NCI-H510A (cell line): ENCODE measurements at places on chromosomes 1 and 21.

- DNase-seq: no peak
Observed at GRCh38 chr1:10662824-10663677, 133.4 kb downstream of the CASZ1 start.

- DNase-seq: no peak
Observed at GRCh38 chr1:87833166-87833565, 504.5 kb downstream of the LMO4 start.

GRCh38 chr1:116123837-116124533 lies 12.8 kb downstream of the MAB21L3 start:
- DNase-seq: no peak

- DNase-seq: no peak
Observed at GRCh38 chr21:28975397-28975796, 17.3 kb downstream of the LTN1 start.

DNA sequence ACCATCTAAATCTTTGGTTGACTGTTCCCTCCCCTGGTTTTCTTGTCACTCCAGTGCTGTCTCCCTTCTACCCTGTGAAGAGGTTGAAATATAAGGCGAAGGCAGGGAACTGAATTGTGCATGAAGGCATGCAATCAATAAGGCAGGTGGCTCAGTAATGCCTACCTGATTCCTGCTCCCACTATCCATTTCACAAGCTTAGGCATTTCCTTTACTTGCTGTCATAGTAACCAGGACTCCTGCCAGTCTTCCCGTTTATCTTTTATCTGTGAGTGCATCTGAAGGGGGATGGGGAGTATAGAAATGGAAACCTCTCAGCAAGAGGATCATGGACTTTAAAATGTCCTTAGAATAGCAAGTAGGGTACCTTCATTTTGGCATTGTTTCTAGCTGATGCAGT lies 40.5 kb downstream of the MRPS6 start:
- DNase-seq: no peak

DNA sequence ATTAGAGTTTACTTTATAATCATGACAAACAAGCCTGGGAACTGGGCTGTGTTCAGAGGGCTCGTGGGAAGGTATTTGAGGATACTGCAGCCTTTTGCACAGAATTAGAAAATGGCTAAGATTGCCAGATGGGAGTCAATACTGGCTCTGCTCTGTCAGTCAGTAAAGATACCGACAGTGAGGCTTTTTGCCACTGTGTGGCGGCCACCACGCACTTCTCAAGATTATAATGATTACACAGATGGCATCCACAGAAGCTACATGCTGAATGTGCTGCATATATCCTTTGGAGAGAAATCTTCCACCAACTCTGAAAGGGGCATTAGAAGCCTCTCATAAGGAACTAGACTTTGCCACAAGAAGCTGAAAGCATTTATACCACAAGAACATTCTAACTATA lies 213.4 kb upstream of the PTBP2 start:
- DNase-seq: no peak

DNA sequence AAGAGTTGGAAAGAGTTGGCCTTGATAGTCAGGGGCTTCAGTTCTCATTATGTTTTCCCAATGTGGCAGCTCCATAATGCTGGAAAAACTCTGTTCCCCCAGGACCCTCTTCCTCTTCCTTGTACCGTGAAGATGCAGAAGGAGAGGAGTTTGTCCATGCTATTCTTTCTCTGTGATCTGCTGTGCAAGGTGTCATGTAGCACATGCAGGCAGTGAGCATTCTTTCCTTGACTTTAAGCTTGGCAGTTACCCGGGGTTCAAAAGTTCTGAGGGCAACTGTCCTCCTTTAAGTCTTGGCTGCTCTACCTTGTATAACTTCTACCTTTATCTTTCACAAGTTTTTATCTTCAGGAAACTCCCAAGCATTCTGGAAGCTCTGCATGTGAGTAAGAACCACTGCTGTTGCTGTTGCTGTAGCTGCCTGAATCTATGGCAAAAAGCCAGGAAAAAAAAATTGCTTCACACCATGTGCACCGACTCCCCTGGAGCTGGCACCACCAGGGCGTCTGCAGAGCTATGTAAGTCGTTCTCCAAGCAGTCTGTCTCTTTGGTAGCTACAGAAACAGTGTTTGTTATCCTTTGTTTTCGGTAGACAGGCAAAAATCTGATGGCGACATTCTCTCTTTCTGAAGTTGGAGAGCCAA lies 42.7 kb upstream of the SLC16A1 start:
- no peak for DNase-seq

DNA sequence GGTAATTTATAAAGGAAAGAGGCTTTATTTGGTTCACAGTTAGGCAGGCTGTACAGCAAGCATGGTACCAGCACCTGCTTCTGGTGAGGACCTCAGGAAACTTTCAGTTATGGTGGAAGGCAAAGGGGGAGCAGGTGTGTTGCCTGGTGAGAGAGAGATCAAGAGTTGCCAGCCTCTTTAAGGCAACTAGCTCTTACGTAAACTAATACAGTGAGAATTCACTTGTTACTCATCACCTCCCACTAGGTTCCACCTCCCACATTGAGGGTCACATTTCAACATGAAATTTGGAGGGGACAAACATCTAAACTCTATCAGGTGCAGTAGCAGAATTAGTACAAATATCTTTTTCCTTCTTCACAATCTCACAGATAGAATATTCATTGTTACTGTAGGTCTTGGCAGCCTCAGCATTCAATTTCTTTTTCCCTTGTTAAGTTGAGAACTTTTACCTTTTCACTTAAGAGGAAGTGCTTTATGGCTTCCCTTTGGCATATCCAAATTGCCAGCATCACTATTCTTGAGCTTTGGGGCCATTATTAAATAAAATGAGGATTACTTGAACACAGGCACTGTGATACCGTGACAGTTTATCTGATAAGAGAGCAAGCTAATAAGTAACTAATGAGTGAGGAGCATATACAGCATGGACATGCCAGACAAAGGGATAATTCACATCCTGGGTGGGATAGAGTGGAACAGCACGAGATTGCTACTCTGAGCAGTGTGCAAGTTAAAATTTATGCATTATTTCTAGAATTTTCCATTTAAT lies 48.4 kb downstream of the MAGI3 start:
- DNase-seq: no peak

GRCh38 chr1:240492832-240493440 lies 119.0 kb downstream of the GREM2 start:
- peak; percentile 7 for DNase-seq

GRCh38 chr1:201717286-201717685 lies 111.7 kb upstream of the IPO9 start:
- DNase-seq: no peak

DNA sequence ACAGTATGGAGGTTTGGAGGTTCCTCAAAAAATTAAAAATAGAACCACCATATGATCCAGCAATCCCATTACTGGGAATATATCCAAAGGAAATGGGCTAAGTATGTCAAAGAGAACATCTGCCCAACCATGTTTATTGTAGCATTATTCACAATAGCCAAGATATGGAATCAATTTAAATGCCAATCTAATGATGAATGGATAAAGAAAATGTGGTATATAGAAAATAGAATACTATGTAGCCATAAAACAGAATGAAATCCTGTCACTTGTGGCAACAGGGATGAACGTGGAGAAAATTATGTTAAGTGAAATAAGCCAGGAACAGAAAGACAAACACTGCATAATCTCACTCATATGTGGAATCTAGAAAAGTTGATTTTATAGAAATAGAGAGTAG lies 201.7 kb upstream of the AJAP1 start:
- DNase-seq: no peak

- no peak for DNase-seq
Observed at GRCh38 chr1:176225911-176226310, 18.8 kb upstream of the COP1 start.

DNA sequence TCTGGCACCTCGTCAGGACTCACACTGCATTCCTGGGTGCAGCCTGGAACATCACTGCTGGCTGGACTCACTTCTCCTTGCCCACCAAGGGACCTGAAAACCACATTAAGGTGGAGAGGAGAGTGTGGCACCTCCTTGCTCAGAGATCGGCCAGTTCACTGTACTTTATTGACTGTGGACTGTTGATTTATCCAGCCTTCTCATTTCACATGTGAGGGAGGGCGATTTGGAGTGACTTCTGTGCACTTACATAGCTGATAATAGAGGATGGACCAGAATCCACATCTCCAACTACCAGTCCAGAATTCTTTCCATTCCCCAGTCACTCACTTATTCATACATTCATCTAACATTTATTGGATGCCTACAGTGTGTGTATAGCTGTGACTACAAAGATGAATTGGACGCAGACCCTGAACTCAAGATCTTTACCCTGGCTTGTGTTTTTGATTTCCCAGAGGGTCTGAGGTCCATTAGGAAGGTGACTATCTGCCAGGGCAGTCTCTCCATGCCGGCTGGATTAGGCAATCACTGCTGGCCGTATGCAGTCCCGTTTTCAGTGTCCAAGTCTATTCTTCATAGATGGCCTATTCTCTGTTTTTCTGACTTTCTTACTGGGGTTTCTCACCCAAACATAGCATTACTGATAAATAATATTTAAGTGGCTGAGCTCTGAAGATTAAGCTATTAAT lies 233.5 kb upstream of the SGIP1 start:
- DNase-seq: no peak

- DNase-seq: no peak
Observed at GRCh38 chr21:31265366-31266013, 78.6 kb downstream of the TIAM1 start.

- no peak for DNase-seq
Observed at GRCh38 chr1:18187054-18187453, 79.5 kb downstream of the IGSF21 start.

DNA sequence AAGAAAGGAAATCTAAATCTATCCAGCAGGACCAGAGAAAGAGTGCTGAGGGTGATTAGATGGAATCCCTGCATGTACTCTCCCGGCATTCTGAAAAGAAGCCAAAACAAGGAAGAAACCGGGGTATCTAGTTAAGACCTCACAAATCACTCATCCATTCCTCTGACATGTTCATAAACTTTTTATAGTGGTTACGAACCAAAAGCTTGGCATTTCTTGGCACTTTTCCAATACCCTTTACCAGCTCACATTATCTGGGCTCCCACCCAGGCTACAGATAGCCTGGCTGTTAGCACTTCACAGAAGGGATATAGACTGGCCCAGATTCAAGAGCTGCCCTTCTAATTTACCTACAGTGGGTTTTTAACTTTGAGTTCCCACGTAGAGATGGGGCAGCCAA lies 1.8 kb upstream of the C1orf74 start:
- DNase-seq: no peak

GRCh38 chr1:82995951-82996350 lies 1003.0 kb downstream of the TTLL7 start:
- no peak for DNase-seq

DNA sequence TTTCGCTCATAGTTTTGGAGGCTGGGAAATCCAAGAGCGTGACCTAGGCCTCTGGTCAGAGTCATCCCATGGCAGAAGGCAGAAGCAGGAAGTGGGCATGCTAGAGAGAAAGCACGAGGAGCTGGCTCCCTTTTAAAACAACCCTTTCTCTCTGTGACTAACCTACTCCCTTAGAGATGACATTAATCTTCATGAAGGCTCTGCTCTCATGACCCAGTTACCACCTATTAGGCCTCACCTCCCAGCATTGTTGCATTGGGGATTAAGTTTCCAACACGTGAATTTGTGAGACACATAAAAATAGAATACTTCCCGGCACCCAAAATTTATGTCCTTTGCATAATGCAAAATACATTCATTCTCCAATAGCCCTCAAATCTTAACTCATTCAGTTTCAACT lies 223.1 kb upstream of the ST6GALNAC5 start:
- no peak for DNase-seq

- DNase-seq: no peak
Observed at GRCh38 chr1:48889082-48889481, 112.4 kb upstream of the BEND5 start.

DNA sequence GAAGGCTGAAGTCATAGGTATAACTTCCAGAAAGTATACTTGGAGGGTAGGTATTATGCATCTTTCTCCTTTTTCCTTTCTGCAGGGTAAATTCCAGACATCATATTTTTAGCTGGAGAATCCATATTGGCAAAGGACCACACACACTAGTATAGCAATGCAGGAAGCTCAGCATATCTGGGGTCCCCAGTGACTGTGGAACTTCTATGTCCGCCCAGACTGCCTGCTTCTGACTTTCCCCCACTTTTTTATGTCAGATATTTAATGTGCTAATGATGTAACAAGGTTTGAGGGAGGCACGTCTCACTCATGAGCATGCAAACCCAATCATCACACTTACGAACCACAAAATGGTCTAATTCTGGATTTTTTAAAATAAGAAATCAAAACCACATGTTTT lies 90.4 kb downstream of the BACH1 start:
- no peak for DNase-seq

DNA sequence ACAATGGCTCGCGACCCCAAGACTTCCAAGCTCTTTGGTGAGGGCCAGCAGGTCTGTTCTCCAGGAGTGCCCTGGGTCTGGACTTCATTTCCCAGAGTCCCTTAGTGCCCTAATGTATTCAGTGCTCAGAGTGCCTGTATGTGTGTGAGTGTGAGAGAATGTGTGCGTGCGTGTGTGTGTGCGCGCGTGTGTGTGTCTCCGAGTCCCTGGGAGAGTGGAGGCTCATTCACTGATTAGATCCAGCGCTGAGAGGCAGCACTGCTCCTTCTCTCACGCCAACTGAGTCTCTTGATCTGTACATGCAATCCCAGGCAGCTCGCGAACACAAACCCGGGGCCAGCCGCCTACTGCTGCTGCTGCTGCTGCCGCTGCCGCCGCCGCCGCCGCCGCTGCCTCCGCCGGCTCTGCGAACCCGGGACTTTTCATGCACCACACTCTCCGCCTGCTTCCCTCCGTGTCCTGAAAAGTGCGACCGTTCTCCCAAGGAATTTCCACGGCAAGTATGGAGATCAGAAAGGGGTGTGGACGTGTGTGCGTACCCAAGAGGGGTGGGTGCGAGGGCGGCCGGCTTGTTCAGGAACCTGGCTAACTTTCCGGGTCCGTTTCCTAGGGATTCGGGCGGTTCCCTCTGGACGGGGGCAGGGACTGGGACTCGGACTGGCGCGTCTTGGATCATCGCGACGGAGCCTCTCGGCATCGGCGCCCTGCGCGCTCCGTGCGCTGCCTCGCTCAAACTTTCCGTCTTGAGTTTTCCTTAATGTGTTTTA lies at the start of gene RNF220:
TSS of gene RNF220 (plus strand) at position 225 of the 767 bp plus-strand sequence.
- DNase-seq: peak; percentile 95

- no peak for DNase-seq
Observed at GRCh38 chr1:205587581-205587980, 44.2 kb downstream of the ELK4 start.

DNA sequence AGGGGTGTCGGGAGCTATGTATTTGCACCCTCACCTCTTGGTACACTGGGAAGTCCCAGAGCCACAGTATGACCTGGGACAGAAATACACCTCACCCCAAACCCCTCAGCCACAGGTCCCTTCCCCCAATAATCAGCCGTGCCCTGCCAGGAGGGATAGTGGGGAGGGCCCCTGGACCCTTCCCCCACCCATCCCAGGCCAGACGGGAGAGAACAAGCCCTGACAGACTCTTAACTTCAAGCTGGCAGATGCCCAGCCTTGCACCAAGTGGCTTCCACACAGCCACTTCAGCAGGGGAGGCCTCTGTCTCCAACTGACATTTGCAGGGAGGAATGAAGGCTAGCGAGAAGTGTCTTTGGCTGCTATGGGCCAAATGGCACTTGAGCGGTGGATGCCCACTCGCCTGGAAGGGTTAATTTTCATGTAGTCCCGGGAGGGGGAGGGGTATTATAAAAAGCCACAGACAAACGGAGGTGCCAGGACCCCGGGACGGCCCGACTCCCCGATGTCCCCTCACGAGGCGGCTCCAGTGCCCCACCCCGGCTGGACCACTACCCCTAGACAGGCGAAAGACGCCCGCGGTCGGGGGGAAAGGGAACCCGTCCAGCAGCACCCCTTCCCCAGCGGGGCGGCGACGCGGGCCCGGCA lies 495 bp downstream of the SYNC start:
- peak; percentile 19 for DNase-seq
